ENCODE measurements at places on chromosomes 5 and 9.

DNA sequence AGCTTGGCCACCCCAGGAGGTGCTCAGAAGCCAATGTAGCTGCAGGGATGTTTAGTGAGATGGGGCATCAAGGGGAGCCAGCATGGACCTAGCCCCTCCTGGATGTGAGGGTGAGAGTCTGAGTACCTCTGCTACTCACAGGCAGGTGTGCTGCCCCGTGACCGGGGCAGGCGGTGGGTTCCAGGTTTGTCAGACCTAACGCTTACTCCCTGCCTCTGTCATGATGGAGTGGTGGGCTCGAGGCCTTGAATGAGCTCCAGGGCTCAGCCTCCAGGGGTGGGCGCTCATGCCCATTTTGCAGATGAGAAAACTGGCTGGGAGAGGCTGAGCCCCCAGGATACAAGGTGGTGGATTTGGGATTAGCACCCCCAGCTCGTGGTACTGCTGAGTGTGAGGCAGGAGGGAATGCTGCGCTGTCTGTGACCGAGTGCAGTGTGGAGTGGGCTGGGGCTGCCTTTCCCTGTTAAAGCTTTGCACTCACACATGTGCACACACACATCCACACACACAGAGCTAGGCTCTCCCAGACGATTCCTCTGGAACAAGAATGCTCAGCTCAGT is 1.5 kb downstream of the RXRA start:
- no peak for DNase-seq

- DNase-seq = no peak
These were observed 23.0 kb downstream of the RFX3 start for GRCh38 chr9:3502560-3503398.

GRCh38 chr5:99169309-99169708 is 240.5 kb upstream of the CHD1 start:
- DNase-seq = no peak

DNA sequence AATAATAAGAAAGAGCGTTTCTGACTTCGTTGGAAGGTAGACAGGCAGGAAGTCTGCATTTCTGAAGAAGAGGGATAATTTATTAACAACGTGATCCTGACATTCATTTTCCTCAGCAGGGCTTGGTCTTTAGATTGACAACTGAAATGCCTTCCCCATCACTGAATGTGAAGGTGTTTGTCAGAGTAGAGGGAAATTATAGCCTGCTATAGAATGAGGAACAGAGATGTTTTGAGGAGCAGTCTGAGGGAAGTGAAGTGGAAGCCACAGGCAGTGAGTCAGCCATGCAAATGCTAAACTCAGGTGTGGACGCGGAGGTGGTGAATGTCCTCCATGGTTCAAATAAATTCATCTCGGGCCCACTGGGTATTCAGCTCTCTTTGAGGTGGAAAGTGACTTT is 30.5 kb downstream of the C7 start:
- DNase-seq = no peak

DNA sequence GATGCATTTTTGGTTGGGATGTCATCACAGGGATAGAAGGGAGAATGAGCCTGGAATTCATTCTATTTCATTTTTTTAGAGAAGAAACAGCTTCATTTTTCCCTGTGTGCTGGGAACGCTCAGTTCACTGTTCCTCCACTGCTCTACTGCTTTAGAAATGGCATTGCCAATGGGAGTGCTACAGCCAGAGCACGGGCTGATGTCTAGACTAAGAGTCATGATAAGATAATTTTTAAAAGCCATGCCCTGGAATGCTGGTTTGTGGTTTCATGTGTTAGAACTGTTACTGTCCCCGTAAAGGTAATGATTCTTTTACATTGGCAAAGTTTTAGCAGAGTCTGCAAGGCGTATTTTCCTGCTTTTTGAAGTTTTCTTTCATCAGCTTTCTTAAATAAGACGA is 119.6 kb downstream of the SEMA6A start:
- DNase-seq = no peak

DNA sequence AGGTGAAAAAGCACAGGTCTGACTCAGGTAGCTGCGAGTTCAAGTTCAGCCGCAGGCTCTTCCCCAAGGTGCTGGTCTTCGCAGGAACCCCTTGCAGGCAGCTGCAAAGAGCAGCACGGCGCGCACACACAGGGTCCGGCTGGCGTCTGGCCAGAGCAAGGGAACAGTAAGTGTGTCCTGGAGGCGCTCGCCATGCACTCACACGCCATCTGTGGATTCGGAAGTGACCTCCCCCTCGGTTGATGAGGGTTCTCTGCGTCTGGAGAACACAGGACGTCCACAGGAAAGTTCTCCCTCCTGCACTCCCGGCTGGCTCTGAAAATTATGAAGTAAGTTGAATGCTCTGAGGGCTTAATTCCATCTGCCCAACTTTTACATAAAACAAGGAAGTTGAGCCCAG is 14.0 kb upstream of the EGFL7 start:
- no peak for DNase-seq

GRCh38 chr9:84756171-84756570 is 86.6 kb downstream of the NTRK2 start:
- DNase-seq = no peak

GRCh38 chr5:80064124-80064523 is 29.0 kb downstream of the THBS4 start:
- no peak for DNase-seq

GRCh38 chr5:7894860-7895259 is 25.9 kb downstream of the MTRR start:
- no peak for DNase-seq

DNA sequence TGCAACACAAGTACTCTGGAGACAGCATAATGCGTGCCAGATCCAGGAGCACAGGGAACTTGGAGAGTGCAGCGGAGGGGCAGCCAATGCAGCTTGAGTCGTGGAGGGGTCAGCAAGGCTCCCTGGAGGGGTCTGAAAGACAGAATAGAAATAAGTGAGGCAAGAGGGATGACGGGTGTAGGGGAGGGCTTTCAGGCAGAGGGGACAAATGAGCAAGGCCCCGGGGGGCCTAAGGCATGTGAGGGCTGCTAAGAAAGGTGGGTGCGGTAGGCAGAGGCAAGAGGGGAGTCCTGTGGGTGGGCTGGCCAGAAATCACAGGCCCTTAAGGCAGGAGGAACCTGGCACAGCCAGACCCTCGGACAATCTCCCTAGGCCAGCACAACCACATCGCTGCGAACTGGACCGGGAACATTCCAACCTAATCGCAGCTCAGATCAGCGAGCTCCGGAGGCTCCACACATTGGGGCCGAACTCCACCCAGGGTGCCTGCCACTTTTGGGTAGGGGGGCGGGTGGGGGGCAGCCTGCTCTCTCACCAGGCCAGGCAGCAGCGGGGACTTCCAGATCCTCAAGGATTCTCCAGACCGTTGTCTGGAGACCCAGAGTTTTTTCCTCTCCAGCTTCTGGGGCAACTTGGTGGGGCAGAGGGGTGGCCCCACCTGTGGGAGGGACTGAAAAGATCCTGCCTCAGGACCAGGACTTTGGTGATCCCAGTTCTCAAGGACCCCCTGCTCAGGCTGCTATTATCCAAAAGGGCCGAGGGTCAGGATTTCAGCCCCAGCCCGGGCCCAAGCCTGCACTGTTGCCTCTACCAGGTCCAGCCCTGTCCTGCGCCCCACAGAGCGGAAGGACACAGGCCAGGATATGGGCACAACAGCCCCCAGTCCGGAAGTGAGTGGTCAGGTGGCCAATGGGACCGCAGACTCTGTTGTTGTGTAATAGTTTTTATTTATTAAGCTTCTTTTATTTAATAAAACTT is 22.7 kb upstream of the CYSTM1 start:
- DNase-seq = no peak

- no peak for DNase-seq
These were observed 288.1 kb downstream of the GADD45G start for GRCh38 chr9:89892920-89893319.

- no peak for DNase-seq
These were observed 192.0 kb downstream of the PIK3R1 start for GRCh38 chr5:68407311-68408239.

GRCh38 chr9:132266017-132266416 is 88.8 kb downstream of the SETX start:
- DNase-seq = no peak

DNA sequence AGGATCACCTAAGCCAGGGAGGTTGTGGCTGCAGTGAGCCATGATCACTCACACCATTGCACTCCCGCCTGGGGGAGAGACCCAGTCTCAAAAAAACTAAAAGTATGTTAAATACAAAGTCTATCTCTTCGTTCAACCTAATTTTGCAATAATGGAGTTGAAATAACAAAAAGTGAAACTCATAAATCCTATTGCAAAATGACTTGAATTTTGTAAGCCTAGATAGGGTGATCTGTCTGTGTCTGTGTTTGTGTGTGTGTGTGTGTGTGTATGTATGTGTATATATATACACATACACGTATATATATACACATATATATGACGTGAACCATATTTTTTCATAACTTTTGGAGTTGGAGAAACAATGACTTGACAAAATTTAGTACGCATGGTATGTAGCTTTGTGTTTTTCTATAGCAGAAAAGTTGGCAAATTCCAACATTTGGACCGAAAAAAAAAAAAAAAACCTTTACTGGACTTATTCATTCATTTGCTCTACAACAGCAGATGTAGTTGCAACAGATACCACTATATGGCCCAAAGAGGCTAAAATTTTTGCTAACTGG is 76.9 kb upstream of the CDH6 start:
- no peak for DNase-seq

DNA sequence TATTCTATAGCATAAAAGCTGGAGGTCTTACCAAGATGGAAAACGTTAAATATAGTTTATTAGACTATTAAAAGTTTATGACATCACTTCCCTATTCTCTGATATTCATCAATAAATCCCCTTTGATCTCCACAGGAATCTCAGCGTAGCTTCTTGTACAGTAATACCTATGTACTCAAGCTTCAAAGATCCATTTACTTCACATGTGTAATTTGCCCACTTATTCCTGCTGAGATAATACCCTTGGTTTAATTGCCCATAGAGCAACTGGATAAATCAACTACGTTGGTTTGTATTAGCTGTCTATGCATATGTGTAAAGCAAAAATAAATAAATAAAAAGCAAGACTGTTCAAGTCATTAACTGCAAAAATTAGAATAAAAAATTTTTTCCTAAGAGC is 219.7 kb downstream of the EFNA5 start:
- no peak for DNase-seq

Measured in bone marrow (tissue), 2 donors.